ENCODE measurements at places on chromosomes 6 and 20.

DNA sequence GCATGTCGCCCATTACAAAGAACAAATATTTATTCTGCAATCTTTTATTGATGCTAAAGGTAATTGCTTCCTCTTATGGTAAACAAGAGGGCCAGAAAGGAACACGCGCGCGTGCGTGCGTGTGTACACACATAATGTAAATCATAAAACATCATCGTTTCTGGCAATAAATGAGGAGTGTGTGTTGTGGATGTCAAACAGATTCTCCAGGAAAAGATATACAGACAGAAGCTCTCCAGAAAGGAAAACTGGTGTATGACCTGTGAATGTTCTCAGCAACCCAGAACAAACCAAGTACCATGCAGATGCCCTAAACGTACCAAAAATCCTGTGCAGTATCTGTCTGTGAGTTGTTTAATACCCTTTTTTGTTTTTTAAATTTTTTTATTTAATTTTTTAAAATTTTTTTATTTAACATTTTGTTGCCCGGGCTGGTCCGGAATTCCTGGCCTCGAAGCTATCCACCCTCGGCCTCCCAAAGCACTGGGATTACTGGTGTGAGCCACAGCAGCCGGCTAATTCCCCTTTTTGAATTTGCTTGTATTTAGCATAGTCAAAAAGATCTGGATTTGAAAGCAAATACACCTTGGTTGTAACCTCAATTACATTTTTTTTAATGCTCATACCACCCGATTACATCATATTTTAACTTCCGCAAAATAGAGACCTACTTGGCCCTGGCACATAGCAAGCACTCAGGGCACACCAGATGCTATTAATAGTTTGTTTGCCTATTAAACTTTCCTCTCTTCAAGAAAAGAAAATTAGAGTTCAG is 909 bp upstream of the NUDT3 start:
- peak; percentile 42 for DNase-seq

DNA sequence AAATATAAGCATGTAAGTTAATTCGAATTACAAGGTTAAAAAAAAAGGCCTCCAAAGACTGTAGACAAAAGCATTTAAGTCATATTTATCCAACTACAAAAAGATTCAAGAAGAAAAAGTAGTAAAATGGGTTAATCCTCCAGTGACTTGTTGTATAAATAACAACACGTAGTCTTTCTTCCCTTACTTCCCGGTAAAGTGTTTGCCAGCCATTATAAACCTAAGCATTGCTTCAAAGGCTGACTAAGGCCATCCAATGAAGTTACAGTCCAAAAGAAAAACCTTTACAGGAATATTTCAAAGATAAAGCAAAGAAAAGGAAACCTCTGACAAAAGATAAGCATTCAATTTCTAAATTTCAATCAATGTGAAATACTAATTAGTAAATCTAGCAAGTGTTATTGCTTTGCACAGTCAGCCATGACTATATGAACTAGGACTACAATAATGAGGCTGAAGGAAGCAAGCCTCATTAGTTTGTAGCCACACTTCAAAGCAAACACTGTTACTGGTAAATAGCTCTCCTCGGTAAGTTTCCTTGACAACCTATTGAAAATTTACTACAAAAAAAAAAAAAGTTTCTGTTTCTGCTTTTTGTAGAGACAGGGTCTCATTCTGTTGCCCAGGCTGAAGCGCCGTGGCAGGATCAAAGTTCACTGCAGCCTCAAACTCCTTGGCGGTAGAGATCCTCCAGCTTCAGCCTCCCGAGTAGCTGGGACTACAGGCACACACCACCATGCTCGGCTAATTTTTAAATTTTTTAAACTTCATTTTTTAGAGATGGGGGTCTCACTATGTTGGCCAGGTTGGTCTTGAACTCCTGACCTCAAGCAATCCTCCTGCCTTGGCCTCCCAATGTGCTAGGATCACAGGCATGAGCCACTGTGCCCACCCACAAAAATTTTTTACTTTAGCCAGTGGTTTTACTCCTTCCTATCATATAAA is 46.0 kb downstream of the NUDT3 start:
- peak; percentile 44 for DNase-seq

- no peak for DNase-seq
Observed at GRCh38 chr20:48773837-48774418, 53.9 kb downstream of the PREX1 start.

DNA sequence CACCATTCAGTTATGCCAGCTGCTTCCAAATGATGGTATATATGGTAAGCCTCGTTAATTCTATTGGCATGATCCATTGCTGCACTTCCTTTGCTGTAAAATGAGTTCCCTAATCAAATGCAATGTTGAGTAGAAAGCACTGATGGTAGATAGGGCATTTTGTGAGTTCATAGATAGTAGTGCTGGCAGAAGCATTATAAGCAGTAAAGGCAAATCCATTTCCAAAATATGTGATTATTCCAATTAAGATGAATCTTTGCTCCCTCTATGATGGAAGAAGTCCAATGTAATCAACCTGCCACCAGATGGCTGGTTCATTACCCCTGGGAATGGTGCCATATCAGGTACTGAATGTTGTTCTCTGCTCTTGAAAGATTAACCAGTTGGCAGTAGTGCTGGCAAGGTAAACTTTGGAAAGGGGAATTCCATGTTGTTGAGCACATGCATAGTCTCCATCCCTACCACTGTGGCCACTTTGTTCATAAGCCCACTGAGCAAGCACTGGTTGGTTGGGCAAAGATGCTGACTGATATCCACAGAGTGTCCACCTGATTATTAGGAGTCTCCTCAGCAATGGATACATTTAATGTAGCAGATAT is 5.6 kb upstream of the TBPL1 start:
- DNase-seq = no peak

GRCh38 chr20:39878809-39879208 is 810.2 kb downstream of the MAFB start:
- DNase-seq = no peak

DNA sequence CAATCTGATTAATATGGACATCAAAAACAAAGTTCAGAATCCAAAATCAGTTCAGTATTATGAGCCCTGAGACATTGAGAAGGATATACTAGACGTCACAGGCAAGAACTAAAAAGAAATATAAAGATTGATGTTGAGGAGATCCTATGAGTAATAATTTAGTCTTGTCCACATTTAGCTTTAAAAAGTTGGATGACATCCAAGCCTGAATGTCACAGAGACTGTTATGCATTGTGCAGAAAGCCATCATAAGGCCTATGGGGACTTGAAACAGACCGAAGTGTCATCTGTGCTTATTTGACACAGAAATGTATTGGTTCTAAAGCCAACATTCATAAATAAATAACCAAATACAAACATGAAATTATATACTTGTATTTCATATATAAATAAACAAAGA is 581.8 kb upstream of the MMS22L start:
- no peak for DNase-seq

DNA sequence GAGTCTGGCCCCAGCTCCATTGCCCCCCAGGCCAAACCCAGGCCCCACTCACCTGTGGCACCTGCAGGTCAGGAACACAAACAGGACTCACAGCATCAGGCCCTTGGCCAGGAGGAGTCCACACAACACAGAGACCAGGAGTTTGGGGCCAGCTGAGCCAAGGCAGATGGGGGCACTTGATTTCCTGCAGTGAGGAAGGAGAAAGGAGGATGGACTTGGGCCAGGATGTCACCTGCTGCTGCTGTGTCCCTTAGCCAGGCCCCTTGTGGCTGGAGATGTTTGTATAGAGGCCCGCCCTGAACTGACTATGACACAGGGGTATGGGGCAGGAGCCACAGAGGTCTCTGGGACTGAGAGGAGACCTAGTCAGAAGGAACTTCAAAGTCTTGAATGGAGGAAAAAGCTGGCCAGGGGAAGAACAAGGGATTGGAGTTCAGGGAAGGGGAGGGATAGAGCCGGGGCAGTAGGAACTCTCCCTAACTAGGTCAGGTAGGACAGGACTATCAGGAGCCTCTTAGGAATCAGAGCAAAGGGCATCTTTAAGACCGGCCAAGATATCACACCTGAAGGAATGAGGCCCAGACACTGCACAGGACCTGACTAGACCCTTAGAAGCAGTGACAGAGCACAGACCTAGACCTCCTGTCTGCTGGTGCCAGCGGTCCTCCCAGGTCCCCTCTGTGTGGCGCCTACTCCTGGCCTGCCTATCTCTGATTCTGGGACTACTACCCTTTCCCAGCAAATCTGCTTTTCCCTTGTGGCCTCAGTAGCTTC is 8.8 kb upstream of the TREML2 start:
- DNase-seq = no peak

- DNase-seq = no peak
Observed at GRCh38 chr6:53611889-53612288, 53.7 kb downstream of the KLHL31 start.

DNA sequence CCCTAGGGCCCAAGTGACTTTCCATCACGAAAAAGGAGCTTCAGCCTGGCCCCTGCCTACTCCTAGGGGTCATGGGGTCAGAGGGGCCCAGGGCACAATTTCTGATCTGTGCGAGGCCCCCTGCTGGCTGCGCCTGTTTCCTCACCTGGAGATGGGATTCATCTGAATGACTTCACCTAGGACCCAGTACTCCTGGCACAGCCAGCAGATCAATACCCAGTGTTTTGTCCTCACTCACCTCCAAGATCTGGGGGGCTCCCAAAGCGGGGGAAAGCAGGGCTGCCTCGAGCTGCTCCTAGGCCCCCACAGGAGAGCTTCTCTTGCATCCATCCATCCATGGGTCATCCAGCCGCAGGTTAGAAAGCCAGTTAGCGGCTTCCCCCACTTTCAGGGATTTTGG is 33.8 kb downstream of the CD40 start:
- peak; percentile 59 for DNase-seq

- DNase-seq = no peak
Observed at GRCh38 chr6:151633526-151634335, 139.9 kb downstream of the CCDC170 start.

DNA sequence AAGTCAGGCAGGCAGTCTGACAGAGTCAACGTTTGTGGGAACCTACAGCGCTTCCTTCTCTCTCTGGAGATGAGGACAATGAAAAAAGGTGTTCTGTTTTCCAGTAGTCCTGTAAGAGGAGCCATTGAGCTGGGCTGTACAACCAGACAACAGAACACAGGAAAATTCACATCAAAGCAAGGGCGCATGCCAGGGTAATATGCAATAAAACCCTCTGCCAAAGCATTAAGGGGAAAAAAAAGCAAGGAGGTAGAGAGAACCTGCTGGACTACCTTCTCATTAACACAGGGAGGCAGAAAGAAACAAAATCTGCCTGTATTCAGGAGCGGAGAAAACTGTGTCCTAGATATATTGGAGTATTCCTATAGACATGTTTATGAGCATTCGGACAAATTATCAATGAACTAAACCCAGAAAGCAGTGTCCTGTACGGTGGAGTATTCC is 1.3 kb downstream of the RNF24 start:
- peak; percentile 46 for DNase-seq

DNA sequence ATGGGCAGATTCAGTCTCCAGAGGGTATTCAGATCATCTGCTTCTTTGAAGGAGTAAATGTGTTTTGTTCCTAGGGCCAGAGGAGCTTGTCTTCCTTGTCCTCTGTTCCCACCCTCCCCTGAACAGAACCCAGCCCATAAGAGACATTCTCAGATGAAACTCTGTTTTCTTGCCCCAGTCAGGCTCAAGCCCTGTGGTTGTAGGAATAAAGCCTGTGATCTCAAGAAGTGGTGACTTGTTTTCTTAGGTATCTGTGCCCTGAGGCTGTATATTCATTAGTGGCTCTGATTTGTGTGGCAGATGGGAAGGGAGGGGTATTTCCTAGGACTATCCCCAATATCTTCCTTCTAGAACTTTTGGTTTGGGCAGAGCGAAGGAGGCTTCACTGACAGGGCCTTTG is 27.9 kb downstream of the GSS start:
- DNase-seq = no peak

GRCh38 chr20:38057351-38057972 is 23.9 kb downstream of the RPRD1B start:
- DNase-seq = peak; percentile 73

GRCh38 chr6:30612213-30612612 is 4.8 kb downstream of the PPP1R10 start:
- no peak for DNase-seq

GRCh38 chr6:56689663-56690062 is 47.0 kb upstream of the DST start:
- DNase-seq = no peak

GRCh38 chr20:34410336-34410735 is 47.3 kb downstream of the ITCH start:
- no peak for DNase-seq

DNA sequence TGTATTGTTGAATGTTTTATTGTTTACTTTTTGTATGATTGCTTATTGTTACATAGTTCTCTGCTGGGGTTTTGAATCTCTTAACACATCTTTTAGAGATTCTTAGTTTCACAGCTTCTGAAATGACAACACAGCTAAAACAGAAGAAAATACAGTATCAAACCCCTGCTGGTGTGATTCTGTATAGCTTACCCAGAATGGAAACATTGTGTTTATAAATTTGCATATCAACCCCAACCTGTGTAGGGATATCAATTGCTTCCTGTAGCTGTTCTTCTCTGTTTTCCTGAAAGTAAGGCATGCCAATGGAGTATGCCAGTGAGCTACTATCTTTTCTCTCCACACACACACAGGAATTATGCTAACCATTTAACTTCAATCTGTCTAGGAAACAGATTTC is 64.3 kb upstream of the ID4 start:
- DNase-seq = no peak

GRCh38 chr6:143726015-143726647 is 48.4 kb downstream of the PHACTR2 start:
- no peak for DNase-seq

GRCh38 chr6:35206346-35206745 is 7.4 kb upstream of the SCUBE3 start:
- DNase-seq = no peak
